ENCODE measurements at places on chromosomes 6 and 20.

- DNase-seq, result no peak
These were observed 134.1 kb upstream of the PREP start for GRCh38 chr6:105536961-105537360.

GRCh38 chr6:90413396-90413795 lies 116.8 kb upstream of the BACH2 start:
- DNase-seq, result no peak

- DNase-seq, result no peak
These were observed 82.8 kb upstream of the HIVEP1 start for GRCh38 chr6:11929241-11929835.

DNA sequence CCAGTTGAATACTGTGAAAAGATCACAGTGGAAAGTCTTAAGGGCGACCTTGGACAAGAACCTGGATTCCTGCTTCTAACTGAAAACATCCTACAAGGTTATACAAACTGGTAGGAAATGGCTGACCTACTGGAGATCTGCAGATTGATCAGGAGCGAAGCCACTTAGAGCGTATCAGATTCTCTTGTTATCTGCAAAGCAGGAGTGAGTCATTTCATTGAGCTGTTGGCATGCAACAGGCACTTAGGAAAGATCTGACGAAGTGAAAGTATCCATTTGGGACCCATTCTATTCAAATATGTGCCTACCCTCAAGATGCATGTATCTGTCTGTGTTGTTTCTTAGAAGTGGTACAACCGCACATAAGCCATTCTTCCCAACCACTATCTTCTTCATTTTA lies 131.2 kb upstream of the RIN2 start:
- no peak for DNase-seq

GRCh38 chr6:22956029-22956681 lies 386.8 kb downstream of the HDGFL1 start:
- DNase-seq, result no peak

DNA sequence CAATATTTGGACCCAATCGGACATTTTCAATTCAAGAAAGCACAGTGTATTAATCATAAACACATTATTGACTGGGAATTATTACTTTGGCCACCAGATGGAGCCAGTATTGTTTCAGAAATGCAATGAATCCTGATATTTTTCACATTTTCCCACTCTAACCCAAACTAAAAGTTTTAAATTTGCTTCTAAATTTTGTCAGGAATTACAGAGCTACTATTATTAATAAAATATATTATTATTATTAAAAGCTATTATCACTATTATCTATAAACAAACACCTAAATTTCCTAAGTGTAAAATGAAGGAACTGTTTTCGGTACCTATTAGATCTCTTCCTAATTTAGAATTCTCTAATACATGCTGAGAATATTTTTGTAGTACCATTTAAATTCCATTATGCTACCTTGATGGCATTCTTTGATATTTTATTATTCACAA lies 245.3 kb downstream of the OGFRL1 start:
- no peak for DNase-seq

Measured in NCI-H1436 treated with DMSO at 0.1 percent for 48 hours (cell line).